ENCODE measurements at places on chromosomes 7 and 10. TPM values are rescaled to one million over a fixed set of nuclear protein-coding genes. Genes with fewer than 3 reads are reported as not detected.

Gene GRIFIN
- polyA plus RNA-seq = not detected

Gene TMEM120A
- polyA plus RNA-seq = 99.5 TPM

Gene TMEM196
- polyA plus RNA-seq = not detected

Gene LIPM
- polyA plus RNA-seq = not detected

Gene GPR146
- 2.1 TPM for polyA plus RNA-seq

Gene ELMO1
- polyA plus RNA-seq = 26.0 TPM

Gene LFNG
- polyA plus RNA-seq = 1.6 TPM

Gene ANKRD22
- polyA plus RNA-seq = 2.7 TPM

Gene ZNF655
- 48.8 TPM for polyA plus RNA-seq

Gene FAM185A
- 4.8 TPM for polyA plus RNA-seq

All from hepatocyte (in vitro differentiated cells).